ENCODE measurements at places on chromosomes 12 and 14. TPM values are rescaled to one million over a fixed set of nuclear protein-coding genes. Genes with fewer than 3 reads are reported as not detected.

Gene LMNTD1
- total RNA-seq = 1.1 TPM

Gene AKAP5
- total RNA-seq = 31.7 TPM

Gene SLCO1A2
- total RNA-seq = 8.3 TPM

Gene FGD4
- 86.3 TPM for total RNA-seq

Gene OVCH1
- total RNA-seq = 1.2 TPM

Gene PCED1B
- total RNA-seq = 0.94 TPM

Gene ZBTB42
- total RNA-seq = 0.94 TPM

Gene MYF6
- 0.47 TPM for total RNA-seq

Gene SCN8A
- 51.2 TPM for total RNA-seq

Gene DYRK2
- total RNA-seq = 140 TPM

Gene R3HDM2
- total RNA-seq = 21.7 TPM

Gene ETFBKMT
- total RNA-seq = 3.4 TPM

Gene ENDOU
- total RNA-seq = not detected

Gene NCOR2
- 12.8 TPM for total RNA-seq

Gene KLHL33
- total RNA-seq = 0.31 TPM

Gene PRR4
- total RNA-seq = 4.8 TPM

Gene TMEM63C
- 10.8 TPM for total RNA-seq

Gene MTA1
- total RNA-seq = 37.0 TPM

Gene DBX2
- 1.6 TPM for total RNA-seq

Gene FAM186B
- total RNA-seq = not detected

Gene DACT1
- 435 TPM for total RNA-seq

Gene SIX1
- 0.47 TPM for total RNA-seq

Gene APOF
- not detected for total RNA-seq

Gene RAB3IP
- 49.4 TPM for total RNA-seq

Gene GLI1
- 0.16 TPM for total RNA-seq

Gene LRP6
- total RNA-seq = 95.3 TPM

Gene COPZ1
- total RNA-seq = 47.1 TPM

Gene ANKRD33
- total RNA-seq = not detected

Gene PLEKHG7
- total RNA-seq = not detected

Gene CLEC2A
- total RNA-seq = not detected

Data from occipital lobe (tissue), 3 donors.